HepG2 (cell line): ENCODE measurements at places on chromosomes 4 and X. TPM values are rescaled to one million over a fixed set of nuclear protein-coding genes. Genes with fewer than 3 reads are reported as not detected.

CLIC2 gene
- 0.24 and 0.28 TPM in 2 replicates for total RNA-seq

RPS6KA6 gene
- not detected in 2 replicates for total RNA-seq

DNA sequence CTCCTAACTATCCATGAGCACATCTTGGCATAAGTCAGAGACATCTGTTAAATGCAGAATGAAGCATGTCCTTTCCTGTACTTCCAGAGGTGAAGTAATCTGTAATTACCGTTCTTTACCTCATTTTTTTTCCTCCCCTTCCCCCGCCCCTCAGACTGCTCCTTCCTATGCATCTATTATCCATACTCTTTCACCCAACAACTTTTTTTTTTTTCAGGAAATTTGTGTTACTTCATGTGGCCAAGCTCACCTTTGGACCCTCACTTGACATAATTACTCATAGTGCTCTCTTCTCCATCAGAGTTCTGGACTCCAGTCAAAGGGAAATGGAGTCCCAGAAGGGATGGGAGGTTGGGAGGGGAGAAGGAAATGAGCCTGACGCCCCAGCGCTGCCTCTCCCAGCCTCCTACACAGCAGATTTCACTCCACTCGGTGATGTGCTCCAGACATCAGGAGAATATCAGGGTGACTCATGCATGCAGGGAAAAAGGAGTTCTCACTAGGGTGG, 568.8 kb downstream of the STIM2 start:
- H3K27ac ChIP-seq: no peak overlapping the region
- no peak overlapping the region for H3K4me3 ChIP-seq
- H3K27me3 ChIP-seq: no peaks in the 10 kb centered on the region
- H3K4me1 ChIP-seq: no peaks in the 10 kb centered on the region
- H3K36me3 ChIP-seq: no peaks in the 10 kb centered on the region

PABPC1L2A gene
- total RNA-seq: not detected in 2 replicates

GRCh38 chr4:112253382-112254000, 21.9 kb downstream of the AP1AR start:
- peaks cover 13% of the 10 kb centered on the region for H3K4me1 ChIP-seq
- no peak for DNase-seq
- H3K36me3 ChIP-seq: peaks cover 2% of the 10 kb centered on the region

MAGEE2 gene
- not detected in 2 replicates for total RNA-seq

TSPAN7 gene
- total RNA-seq: 12.8 and 21.4 TPM in 2 replicates

DNA sequence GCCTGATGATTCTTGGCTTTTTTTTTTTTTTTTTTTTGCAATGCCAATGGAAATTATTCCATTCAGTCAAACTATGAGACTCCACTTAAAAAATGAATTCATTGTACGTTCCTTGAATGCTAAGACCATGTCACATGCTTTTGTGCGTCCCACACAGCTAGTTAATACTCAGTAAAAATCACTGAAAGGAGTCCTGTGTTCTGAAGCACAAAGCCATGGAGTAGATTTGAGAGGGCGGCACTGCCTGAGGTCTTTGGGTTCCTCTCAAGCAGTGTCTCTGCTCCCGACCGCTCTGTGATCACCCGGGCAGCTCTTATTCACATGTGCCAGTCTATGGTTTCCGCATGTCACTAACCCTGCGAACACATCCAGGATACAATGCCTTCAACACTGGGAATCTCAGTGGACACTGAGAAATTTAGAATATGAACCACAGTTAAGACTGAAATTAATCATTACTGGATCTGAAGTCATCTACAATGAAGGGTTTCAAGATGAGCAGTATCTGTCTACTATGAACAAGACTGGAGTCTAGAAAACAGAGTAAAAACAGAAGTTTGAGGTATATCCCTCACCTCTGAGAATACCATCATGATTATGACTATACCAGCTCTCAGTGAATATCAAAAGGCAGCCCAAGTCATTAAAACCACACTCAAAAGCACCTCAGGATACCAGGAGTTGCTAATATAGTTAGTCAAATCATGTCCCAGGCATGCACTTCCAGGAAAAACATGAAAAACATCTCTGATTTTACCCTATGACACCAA, 193.0 kb downstream of the MGST2 start:
- H3K27me3 ChIP-seq: no peaks in the 10 kb centered on the region; the same call in 1 of the 2 replicates
- no peaks in the 10 kb centered on the region for H3K36me3 ChIP-seq
- no peak overlapping the region for H3K4me3 ChIP-seq
- H3K4me1 ChIP-seq: peaks cover 71% of the 10 kb centered on the region
- no peak for DNase-seq

GRCh38 chr4:159027535-159027934, 75.3 kb upstream of the RAPGEF2 start:
- no peaks in the 10 kb centered on the region for H3K36me3 ChIP-seq
- no peak for DNase-seq
- no peak overlapping the region for H3K4me3 ChIP-seq
- H3K27me3 ChIP-seq: no peaks in the 10 kb centered on the region

- H3K27ac ChIP-seq: no peak overlapping the region
- no peak for DNase-seq
- H3K4me1 ChIP-seq: peaks cover 66% of the 10 kb centered on the region
- H3K36me3 ChIP-seq: no peaks in the 10 kb centered on the region
- H3K27me3 ChIP-seq: no peaks in the 10 kb centered on the region
- H3K4me3 ChIP-seq: no peak overlapping the region
Measured at GRCh38 chr4:122764821-122765215, 32.3 kb downstream of the BBS12 start.

DNA sequence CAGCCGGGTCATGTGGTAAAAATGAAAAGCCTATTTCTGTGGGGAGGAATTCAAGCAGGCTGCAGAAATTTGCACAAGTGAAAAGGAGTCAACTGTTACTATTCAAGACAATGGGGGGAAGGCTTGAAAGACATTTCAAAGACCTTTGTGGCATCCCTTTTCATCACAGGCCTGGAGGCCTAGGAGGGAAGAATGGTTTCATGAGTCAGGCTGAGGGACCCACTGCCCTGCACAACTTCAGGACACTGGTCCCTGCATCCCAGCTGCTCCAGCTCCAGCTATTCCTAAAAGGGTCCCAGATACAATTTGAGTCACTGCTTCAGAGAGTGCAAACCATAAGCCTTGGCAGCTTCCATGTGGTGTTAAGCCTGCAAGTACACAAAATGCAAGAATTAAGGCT, 85.3 kb upstream of the POU3F4 start:
- no peaks in the 10 kb centered on the region for H3K36me3 ChIP-seq
- no peaks in the 10 kb centered on the region for H3K4me1 ChIP-seq
- no peaks in the 10 kb centered on the region for H3K27me3 ChIP-seq
- DNase-seq: no peak
- H3K4me3 ChIP-seq: no peak overlapping the region
- no peak overlapping the region for H3K27ac ChIP-seq

GRCh38 chr4:98556451-98556850, 102.0 kb downstream of the TSPAN5 start:
- H3K27me3 ChIP-seq: no peaks in the 10 kb centered on the region
- DNase-seq: no peak
- no peak overlapping the region for H3K27ac ChIP-seq
- no peaks in the 10 kb centered on the region for H3K36me3 ChIP-seq
- no peaks in the 10 kb centered on the region for H3K4me1 ChIP-seq

SFRP2 gene
- total RNA-seq: not detected in 2 replicates

DNA sequence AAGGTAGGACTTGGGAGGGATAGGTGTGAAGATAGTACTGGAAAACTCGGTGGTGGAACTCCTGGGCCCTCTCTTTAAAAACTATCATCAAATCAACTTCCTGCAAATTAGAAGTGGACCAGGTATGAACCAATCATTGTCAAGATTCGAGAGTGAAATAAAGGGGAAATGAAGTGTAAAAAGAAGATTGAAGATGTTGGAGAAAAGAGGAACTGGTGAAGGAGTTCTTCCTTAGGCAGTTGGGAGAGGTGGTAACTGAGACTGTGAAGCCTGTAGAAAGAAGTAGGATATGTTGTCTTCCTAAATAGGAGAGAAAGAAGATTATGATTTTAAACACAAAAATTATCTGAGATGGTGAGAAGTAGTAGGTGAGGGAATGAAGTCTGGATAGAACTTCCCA, 212.2 kb downstream of the PPP1R2C start:
- H3K27me3 ChIP-seq: no peaks in the 10 kb centered on the region
- H3K4me1 ChIP-seq: no peaks in the 10 kb centered on the region
- no peak overlapping the region for H3K4me3 ChIP-seq
- H3K27ac ChIP-seq: no peak overlapping the region
- no peak for DNase-seq

SORCS2 gene
- 0.66 and 1.0 TPM in 2 replicates for total RNA-seq

DNA sequence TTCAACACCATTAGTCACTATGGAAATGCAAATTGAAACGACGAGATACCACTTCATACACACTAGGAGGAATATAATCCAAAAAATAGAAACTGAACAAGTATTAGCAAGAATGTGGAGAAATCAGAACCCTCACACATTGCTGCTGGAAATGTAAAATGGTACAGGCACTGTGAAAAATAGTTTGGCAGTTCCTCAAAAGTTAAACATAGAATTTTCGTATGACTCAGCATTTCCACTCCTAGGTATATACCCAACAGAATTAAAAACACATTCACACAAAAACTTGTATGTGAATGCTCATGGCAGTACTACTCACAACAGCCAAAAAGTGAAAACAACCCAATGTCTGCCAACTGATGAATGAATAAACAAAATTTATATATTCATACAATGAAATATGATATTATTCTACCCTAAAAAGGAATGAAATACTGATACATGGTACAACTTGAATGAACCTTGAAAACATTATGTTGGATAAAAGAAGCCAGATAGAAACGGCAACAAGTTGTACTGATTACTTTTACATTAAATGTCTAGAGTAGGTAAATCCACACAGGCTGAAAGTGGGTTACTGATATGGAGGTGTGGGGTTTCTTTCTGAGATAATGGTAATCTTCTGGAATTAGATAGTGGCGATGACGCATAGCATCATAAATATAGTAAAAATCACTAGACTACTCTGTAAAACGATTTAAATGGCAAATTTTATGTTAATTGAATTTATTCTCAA, 22.3 kb downstream of the TEC start:
- no peak overlapping the region for H3K27ac ChIP-seq
- H3K36me3 ChIP-seq: no peaks in the 10 kb centered on the region
- no peak overlapping the region for H3K4me3 ChIP-seq
- DNase-seq: no peak

GPR78 gene
- 0.07 TPM in 1 of 2 replicates, not detected in the other for total RNA-seq

GRCh38 chr4:125280892-125281403, 33.8 kb upstream of the FAT4 start:
- H3K4me1 ChIP-seq: no peaks in the 10 kb centered on the region
- no peaks in the 10 kb centered on the region for H3K27me3 ChIP-seq
- no peak for DNase-seq
- no peak overlapping the region for H3K4me3 ChIP-seq
- H3K27ac ChIP-seq: no peak overlapping the region
- H3K36me3 ChIP-seq: no peaks in the 10 kb centered on the region

WDR17 gene
- not detected in 2 replicates for total RNA-seq

- no peak for DNase-seq
- H3K4me3 ChIP-seq: no peak overlapping the region
- H3K27me3 ChIP-seq: no peaks in the 10 kb centered on the region
- H3K27ac ChIP-seq: no peak overlapping the region
Measured at GRCh38 chr4:68693325-68694075, 23.0 kb upstream of the UGT2B15 start.

DNA sequence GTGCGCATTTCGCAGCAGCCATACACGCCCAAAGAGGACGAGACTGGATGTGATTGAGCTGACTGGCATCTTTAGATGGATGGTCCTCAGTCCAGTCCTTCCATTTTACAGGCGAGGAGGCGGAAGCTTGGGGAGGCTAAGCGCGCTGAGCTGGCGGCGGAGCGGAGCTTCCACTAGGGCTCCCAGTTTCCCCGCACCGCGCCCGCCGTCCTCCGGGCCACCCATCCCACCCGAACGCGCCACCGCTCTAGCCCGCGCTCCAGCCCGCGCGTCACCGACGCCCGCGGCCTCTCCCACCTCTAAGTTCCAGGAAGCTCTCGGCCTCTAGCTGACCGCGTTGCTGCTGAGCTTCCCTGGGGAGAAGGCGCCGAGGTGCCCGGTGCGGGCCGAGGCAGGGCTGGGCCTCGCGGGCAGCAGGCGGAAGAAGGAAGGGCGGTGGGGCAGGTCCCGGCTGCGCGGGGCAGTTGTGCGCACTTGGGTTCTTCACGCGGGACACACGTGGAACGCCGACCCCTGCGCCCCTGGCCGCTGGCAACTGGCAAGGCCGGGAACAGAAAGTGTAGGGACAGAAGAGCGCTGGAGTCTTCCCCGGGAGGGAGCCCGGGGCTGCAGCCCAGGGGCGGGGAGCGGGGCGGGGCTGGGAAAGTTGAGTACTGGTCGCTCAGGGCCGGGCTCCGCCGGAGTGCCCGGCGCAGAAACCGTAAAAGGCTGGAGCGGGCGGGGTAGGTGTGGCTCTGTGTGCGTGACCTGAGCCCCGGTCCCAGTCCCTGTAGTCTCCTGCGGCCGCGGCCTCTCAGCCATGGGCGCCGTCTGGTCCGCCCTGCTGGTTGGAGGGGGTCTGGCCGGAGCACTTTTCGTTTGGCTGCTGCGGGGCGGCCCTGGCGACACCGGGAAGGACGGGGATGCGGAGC, at the start of gene STBD1:
Gene STBD1, plus strand, starts transcription at position 763 of the 911 bp plus-strand sequence. Its CDS starts 37 bp downstream, at position 800.
- H3K4me3 ChIP-seq: peak within 1 kb of the TSS; percentile 79
- peaks cover 7% of the 10 kb centered on the region; the same call in 2 of the 3 replicates for H3K36me3 ChIP-seq
- peak; percentile 68 for DNase-seq
- peaks cover 71% of the 10 kb centered on the region for H3K4me1 ChIP-seq
- peak within 1 kb of the TSS; percentile 81 for H3K27ac ChIP-seq

VCX gene
- total RNA-seq: not detected in 2 replicates

DNA sequence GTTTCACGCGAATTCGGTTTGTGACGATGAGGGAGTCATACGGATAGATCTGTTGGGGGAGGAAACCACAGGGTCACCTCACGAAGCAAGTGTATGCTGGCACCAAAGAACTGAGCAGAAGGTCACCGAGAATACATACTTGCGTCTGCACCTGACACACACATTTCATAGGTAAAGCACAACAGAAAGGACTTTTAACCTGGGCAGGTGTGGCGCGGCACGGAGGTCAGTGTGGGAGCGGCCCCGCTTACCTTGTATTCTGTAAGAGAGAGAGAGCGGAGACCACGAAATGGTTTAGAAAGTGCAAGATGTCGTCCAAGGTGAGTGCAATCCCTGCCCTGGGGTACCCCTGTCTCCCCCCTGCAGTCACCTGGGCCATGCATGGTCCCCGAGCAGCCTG, 43.6 kb upstream of the AFAP1 start:
- no peak overlapping the region for H3K27ac ChIP-seq
- H3K27me3 ChIP-seq: peaks cover 63% of the 10 kb centered on the region
- no peak for DNase-seq
- no peaks in the 10 kb centered on the region for H3K36me3 ChIP-seq

GRCh38 chrX:44400588-44400987, 57.1 kb upstream of the EFHC2 start:
- no peak for DNase-seq
- no peak overlapping the region for H3K27ac ChIP-seq
- H3K27me3 ChIP-seq: no peaks in the 10 kb centered on the region
- no peaks in the 10 kb centered on the region for H3K36me3 ChIP-seq
- no peaks in the 10 kb centered on the region for H3K4me1 ChIP-seq

GRCh38 chrX:77628294-77629025, 157.6 kb downstream of the ATRX start:
- H3K4me1 ChIP-seq: no peaks in the 10 kb centered on the region
- H3K27me3 ChIP-seq: no peaks in the 10 kb centered on the region
- 0 out of 3 replicates have a peak, but pooled peaks cover 9% of the 10 kb centered on the region for H3K36me3 ChIP-seq
- no peak overlapping the region for H3K27ac ChIP-seq
- H3K4me3 ChIP-seq: no peak overlapping the region
